Activated T-cell treated with anti-CD3 and anti-CD28 coated beads, Interleukin-2, amount 50 U/mL, for 24 hours (primary cell): ENCODE measurements at places on chromosomes 12 and 14.

DNA sequence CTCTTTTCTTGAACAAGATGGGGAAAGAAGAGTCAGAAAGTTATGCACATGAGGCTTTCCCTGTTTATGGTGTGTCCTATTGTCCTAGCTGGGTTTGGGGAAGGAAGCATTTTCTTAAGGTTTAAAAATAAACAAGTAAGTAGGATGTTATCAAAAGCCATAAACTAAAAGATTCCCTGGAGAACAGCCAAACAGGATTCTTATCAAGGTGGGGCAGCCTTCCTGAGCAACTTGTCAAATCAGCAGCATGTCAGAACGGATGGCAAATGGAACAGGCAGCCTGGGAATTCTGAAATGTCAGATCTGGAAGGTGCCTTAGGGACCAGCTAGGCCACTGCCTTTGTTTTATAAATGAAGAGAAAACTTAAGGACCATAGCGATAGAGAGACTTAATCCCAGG lies 152.2 kb upstream of the RGS6 start:
- no peak for DNase-seq

- no peak for DNase-seq
Measured at GRCh38 chr12:132477703-132478432, 12.1 kb upstream of the FBRSL1 start.

- no peak for DNase-seq
Measured at GRCh38 chr12:21934173-21934572, 7.1 kb downstream of the ABCC9 start.

- DNase-seq, result peak; percentile 77
Measured at GRCh38 chr12:6766651-6767349, 637 bp downstream of the PTMS start.

DNA sequence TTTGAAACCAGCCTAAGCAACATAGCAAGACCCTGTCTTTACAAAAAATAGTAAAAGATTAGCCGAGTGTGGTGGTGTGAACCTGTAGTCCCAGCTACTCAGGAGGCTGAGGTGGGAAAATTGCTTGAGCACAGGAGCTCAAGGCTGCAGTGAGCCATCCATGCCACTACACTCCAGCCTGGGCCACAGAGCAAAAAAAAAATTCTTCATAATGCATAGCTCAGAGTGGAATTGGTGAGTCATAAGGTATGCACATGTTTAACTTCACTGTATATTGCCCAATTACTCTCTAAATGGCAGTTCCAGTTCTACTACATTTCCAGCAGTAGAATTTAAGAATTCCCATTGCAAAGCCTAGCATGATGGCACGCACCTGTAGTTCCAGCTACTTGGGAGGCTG lies 26.8 kb upstream of the CLIP1 start:
- DNase-seq, result no peak

- DNase-seq, result no peak
Measured at GRCh38 chr14:68607081-68607866, 185.6 kb downstream of the ZFP36L1 start.

GRCh38 chr12:92213166-92213565 lies 67.5 kb upstream of the BTG1 start:
- no peak for DNase-seq

DNA sequence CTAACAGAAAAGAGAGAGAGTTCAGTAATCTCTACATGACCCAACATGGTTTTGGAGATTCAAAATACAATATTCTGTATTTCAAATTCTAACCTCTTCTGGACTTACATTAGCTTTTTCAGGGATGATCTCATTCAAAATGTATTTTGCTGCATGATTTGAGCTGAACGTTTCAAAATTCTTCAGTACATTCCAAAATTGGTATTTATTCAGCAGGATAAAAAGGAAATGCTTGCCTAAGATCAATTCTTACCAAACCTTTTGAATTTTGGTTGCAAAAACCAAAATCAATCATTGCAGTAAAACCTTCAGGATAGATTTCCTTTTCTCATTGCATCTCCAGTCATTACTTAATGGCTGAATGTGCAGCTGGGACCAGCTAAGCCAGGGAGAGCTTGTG lies 1761.3 kb upstream of the SEL1L start:
- DNase-seq, result no peak

GRCh38 chr12:124188561-124189405 lies 106.1 kb upstream of the RFLNA start:
- no peak for DNase-seq

DNA sequence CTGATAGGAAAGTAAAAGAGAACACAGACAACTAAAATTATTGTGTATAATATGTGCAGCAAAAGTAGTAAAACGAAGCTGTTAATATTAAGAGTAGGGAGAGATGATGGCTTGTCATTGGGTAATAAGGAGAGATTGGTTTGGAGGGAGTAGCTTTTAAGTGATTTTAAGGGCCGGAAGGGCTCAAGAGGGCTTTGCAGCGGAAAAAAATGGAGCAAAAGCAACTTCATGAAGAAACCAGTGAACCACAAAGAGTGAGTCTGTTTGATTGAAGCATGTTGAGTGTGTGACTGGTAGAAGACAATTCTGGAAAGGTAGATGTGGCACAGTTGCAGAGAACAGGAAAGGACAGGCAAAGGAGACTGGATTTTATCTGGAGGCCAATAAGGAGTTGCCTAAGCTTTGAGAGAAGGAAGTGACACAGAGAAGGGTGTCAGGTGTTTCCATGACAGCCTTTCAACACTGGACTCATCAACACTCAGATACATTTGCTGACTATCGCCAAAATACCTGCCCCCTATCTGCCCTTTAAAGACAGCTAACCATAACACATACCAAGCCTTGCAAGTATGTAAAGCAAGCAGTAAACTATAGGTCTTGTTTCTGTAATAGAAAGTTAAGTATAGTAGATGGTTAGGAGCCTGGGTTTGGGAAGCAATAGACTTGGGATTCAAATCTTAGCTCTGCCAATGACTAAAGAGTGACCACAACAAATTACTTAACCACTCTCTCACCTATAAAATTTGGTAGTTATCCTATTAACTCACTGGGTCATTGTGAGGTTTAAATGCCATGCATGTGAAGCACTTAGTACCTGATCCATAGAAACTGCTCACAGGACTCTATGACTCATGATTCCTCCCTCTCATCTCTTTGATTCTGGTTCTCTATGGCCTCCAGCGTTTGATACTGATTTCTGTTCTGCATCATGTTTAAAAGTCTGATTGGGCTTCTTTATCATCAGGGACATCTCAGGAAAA lies 117.3 kb upstream of the LMNTD1 start:
- DNase-seq, result no peak

- no peak for DNase-seq
Measured at GRCh38 chr14:77502109-77502782, 3.6 kb upstream of the ISM2 start.
